Right atrium auricular region (tissue), 2 donors: ENCODE measurements at places on chromosomes 1 and 21.

- DNase-seq = no peak
Observed at GRCh38 chr1:219147571-219148019, 26.1 kb upstream of the LYPLAL1 start.

DNA sequence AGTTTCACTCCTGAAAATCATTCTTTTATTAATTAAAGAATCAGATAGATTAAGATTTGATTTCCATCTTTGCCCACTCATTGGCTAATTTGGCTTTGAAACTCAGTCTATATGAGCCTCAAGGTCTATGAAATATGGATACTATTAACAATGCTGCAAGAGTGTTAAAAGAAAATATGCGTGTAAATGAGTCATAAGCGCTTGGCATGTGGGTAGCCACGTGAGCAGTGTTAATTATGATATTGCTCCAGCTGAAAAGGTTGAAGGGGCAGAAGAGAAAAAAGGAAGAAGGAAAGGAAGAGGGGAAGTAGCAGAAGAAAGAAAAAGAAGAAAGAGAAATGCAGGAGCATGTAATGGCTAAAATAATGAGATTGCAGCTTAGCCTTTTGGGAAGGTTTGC is 151.4 kb downstream of the CHRM3 start:
- no peak for DNase-seq

GRCh38 chr21:38965910-38966504 is 160.3 kb downstream of the ETS2 start:
- no peak for DNase-seq

DNA sequence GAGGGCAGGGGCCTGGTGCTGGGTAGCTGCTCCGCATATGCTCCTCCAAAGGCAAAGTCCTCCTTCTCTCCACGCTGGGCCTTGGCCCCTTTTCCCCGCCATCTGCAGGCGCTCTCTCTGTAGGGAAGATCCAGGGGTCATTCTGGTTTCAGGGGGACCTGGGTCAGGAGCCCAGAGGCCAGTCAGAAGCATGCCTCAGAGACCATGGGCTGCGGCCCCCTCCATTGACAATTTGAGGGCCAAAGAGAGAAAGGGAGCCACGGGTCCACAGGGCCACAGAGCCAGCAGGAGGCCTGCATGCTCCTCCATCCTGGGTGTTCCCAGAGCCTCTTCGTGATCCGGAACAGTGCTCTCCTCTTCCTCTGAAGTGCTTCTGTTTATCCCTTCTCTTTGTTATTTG is 2.1 kb upstream of the CLDN19 start:
- DNase-seq = no peak

GRCh38 chr1:67869233-67869632 is 36.0 kb upstream of the GNG12 start:
- no peak for DNase-seq

DNA sequence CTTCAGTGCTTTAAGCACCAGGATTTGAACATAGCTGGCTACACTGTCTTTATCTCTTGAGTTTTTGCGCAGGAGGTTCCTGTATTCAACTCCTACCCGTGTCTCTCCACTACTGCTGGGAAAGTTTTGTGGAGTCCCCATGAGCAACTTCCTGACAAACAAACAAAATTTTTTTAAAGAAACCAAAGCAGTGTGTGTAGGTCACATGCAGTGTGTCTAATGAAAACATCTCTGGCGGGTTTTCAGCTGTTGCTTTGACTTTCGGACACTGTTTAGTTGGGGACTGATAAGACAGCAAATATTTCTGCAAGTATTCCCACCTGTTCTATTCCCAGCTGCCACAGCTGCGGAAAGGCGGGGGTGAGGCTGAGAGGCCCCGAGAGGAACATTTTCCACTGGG is 2.0 kb downstream of the PSEN2 start:
- DNase-seq = peak; percentile 42

GRCh38 chr1:200041337-200042118 is 14.0 kb downstream of the NR5A2 start:
- no peak for DNase-seq

- no peak for DNase-seq
Observed at GRCh38 chr1:23099171-23099536, 69.5 kb downstream of the LUZP1 start.

DNA sequence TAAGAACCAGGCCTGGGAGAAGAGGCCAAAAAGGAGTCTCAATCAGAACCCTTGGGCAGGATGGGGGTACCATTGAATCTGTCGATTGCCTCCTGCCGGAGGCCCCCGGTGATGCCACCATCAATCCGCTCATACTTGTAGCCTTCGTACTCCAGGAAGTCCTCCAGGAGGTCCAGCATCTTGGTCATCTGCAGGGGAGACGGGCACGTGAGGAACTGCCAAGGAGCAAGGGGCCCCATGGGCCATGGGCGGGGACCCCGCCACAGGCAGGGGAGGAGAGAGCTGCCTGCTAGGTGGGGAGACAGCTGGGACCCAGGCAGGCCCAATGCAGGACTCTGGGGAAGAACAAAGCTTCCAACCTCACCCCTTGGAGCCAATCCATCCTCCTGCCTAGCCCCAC is 48.6 kb downstream of the CHD5 start:
- DNase-seq = no peak

GRCh38 chr1:115088115-115088778 is 1.1 kb downstream of the TSPAN2 start:
- DNase-seq = no peak

DNA sequence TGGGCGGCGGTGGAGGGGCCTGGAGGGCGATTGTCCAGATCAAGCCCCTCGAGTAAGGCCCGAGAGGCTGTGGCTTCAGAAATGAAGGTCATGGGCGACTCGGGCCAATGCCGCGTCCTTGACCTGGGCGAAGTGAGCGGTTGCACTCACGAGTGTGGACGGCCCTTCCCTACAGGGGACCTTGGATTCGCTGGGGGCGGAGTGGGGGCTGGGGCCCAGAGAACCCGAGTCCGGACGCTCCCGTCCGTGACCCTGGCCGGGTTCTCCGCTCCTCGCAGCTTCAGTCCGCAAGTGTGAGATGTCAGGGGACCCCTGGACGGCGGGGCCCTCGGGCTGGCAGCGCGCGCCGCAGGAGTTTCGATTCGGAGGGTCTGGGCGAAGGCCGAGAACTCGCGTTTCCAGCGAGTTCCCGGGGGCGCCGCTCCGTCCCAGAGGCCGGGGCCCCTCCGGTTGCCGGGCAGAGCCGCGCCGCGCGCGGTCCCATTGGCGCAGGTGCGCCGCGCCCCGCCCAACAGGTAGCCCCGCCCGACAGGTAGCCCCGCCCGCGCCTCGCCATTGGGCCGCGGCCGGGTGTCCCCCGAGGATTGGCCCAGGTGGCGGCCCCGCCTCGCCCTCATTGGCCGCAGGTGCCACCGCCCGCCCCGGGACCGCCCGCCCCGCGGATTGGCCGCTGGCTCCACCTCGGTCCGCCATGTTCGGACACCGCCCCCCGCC is at the start of gene PRKCZ:
Gene PRKCZ, plus strand, starts transcription at position 694 of the 714 bp plus-strand sequence. CDS start 220 bp downstream, outside the sequence.
- DNase-seq = peak; percentile 64

- DNase-seq = no peak
Observed at GRCh38 chr1:6581561-6582305, 1.9 kb downstream of the ZBTB48 start.

DNA sequence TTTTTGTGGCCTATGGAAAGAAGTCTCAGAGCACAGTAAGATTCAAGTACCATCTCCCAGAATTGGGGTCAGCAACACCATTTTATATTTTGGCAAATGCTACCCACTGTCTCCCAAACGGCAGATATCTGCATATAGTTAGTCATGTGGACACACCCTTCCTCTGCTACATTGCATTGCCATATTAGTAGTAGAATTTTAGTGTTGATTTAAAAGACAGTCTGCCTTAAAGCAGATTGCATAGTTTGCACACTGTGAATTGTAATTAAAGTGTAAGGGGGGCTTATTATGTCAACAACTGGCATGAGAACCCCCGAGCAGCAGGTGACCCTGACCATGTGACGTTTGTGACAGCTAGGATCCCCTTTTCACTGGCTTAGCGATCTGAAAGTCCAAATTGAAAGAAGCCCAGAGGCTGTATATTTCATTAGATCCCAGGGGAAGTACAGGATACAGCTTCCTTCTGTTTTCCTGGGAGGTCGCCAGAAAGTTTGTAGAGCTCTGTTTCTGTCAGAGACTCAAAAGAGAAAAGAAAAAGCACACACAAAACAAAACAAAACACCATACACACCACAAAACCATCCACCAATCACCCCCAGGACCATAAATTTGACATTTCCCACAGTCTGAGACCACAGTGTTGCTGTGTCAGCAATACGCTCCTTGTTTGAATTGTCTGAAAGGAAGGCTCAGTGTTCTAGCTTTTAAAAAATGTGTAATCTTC is 172.4 kb downstream of the NFIA start:
- DNase-seq = no peak

DNA sequence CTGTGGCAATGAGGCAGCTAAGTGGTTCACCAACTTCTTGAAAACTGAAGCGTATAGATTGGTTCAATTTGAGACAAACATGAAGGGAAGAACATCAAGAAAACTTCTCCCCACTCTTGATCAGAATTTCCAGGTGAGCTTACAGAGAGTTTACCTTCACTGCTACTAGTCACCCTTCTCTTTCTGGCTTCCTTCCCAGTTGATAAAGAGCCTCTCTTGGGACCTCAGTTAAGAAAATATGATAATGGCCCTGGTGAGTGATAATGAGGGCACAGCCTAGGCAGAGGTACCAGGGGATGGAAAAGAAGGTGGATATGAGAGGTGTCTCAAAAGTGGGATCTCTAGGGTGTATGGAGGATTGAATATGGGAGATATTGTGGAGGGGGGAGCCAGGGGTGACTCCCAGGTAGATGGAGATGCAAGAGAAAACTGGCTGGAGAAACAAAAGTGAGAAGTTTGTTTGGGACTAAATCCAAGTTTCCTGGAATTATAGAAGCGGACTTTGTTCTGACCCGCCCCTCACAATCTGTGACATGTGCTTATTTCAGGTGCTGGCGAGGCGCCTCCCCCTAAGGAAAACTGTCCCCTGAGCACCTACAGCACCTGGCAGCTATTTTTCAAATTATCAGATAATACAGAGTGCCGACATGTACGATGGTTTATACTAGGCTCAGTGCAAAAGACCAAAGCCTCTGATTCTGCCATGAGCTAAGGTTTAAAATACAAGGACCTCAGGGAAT is 13.7 kb downstream of the MTARC2 start:
- no peak for DNase-seq

- no peak for DNase-seq
Observed at GRCh38 chr1:184433956-184434502, 47.2 kb downstream of the C1orf21 start.

GRCh38 chr1:232901255-232901654 is 49.2 kb upstream of the NTPCR start:
- no peak for DNase-seq

- no peak for DNase-seq
Observed at GRCh38 chr1:117392771-117393170, 25.5 kb downstream of the MAN1A2 start.

GRCh38 chr1:28104866-28105467 is 16.6 kb upstream of the EYA3 start:
- DNase-seq = no peak

DNA sequence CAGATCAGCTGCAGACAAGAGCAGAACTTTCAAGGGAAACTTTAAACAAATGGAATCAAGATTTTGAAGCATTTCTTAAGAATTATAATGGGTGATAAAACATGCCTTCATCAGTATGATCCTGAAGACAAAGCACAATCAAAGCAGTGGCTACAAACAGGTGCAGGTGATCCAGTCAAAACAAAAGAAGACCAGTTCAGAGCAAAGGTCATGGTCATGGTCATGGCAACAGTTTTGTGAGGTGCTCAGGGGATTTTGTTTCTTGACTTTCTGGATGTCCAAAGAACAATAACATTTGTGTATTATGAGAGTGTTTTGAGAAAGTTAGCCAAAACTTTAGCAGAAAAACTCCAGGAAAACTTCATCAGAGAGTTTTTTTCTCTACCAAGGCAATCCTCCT is 681.7 kb upstream of the PTBP2 start:
- DNase-seq = no peak

- no peak for DNase-seq
Observed at GRCh38 chr1:174262349-174263241, 103.3 kb downstream of the RABGAP1L start.

- no peak for DNase-seq
Observed at GRCh38 chr1:159436469-159436868, 3.1 kb upstream of the OR10J1 start.

GRCh38 chr1:1616045-1616790 is 918 bp downstream of the MIB2 start:
- no peak for DNase-seq

DNA sequence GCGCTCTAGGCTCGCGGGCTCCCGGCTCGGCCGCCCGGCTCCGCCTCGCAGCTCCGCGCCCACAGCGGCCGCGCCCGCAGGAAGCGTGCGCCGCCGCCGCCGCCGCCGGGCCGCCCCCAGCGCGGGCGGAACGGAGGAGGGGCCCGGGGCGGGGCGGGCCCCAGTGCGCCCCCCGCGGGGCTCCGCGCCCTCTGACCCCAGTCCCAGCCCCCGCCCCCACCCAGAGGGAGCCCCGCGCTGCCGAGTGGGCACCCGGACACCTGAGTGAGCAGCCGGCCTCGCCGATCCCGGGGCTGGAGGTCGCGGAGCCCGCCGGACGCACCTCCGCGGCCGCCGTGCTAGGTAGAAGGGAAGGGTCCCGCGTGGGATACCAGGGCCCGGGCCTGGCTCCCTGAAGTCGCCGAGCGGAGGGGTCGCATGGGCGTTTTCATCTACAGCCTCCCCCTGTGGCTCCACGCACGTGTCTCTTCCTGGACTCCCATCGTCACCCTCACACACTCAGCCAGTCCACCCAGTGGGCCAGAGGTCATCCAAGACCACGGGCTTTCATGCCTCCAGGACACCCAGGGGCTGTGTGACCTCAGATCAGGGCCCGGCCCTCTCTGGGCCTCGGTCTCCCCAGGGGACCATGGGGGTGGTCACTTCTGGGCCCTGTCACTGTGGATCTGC is at the start of gene SDC3:
Gene SDC3, minus strand, starts transcription at position 63 of the 669 bp plus-strand sequence. CDS start 172 bp downstream, outside the sequence.
- DNase-seq = no peak

DNA sequence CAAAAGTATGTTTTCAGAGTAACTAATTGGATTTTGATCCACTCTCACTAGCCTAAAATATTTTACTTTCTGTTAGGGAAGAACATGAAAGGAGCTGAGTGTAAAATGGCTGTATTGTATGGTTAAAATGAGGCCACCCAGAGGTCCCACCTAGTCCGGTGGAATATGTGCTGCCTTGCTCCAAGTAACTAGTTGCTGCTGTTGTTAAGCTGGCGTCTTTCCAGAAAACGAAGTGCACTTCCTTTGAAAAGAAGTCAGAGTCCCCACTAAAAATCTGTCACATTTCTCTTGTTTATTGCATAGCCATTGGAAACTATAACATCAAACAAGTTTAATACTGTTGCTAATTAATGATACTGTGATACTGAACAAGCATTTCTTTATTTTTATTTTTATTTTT is 3.2 kb downstream of the SLC25A33 start:
- no peak for DNase-seq

DNA sequence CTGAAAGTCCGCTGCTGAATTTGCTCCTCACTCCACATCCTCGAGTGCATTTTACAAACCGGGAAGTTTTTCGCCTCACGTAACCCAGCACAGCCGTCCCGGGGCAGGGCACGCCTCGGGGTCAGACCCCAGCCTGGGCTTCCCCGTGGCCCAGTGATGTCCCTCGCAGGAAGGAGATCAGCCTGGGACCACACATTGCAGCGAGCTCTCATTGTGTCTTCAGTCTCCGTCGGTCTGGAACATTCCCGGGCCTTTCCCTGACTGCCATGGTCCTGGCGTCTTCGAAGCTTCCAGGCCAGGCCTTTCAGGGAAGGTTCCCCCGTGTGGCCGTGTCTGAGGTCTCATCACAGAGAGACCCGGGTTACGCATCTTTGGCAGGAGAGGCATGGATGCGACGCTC is 43.5 kb downstream of the MORN1 start:
- DNase-seq = no peak

- no peak for DNase-seq
Observed at GRCh38 chr21:15134701-15135470, 70.1 kb upstream of the NRIP1 start.
